ENCODE measurements at places on chromosomes 6 and 20. TPM values are rescaled to one million over a fixed set of nuclear protein-coding genes. Genes with fewer than 3 reads are reported as not detected.
A peak's percentile ranks its signal among the peaks of the same experiment; 100 is the strongest.

Gene DSP
- 74.9 TPM for total RNA-seq

Gene SYCP2
- total RNA-seq = 13.2 TPM

Gene SPTLC3
- total RNA-seq = 7.9 TPM

Gene PLAGL1
- 127 TPM for total RNA-seq

Gene ARFGEF3
- total RNA-seq = 4.6 TPM

Gene COL20A1
- 1.2 TPM for total RNA-seq

- DNase-seq = no peak
Observed at GRCh38 chr20:36399147-36399968, 93.2 kb downstream of the DLGAP4 start.

DNA sequence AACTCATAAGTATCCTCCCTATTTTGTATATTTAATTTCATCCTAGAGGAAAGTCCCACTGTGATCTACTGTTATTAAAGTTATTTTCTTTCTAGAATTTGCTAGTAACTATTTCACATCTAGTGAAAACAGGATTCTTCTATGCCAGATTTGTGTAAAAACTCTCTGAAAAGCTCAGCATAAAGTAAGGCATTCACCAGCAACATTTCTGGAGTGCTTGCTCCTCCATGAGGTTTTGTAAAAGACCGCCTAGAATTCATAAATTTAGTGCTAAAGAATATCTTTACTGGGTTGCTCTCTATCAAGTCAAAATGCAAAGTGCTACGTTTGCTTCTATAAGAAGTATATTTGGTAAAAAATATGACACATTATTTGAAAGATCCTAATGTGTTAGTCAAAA lies 173.5 kb upstream of the IRAK1BP1 start:
- DNase-seq = peak; percentile 57

DNA sequence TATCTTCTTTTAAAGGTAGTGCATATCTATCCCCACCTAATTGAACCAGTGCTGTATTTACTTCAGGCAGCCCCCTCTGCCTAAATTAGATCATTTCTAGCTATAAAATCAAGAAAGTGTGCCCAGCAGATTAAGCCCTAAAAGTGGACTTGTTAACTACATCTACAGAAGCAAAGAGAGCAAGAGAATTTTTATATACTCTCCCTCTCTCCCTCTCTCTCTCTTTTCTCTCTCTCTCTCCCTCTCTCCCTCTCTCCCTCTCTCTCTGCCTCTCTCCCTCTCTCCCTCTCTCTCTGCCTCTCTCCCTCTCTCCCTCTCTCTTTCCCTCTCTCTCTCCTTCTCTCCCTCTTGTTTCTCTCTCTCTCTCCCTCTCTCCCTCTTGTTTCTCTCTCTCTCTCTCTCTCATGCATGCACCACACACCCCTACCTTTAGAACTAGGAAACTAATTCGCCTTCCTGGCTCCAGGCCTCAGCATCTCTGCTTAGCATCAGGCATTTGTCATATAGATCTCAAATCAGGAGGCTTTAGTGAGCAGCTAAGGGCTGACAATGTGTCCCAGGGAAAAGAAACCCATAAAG lies 71.4 kb downstream of the FOXA2 start:
- DNase-seq = no peak

GRCh38 chr6:129486327-129486726 lies 223.7 kb downstream of the ARHGAP18 start:
- no peak for DNase-seq

- DNase-seq = no peak
Observed at GRCh38 chr6:114718186-114718585, 375.4 kb upstream of the HS3ST5 start.

GRCh38 chr6:159122453-159122852 lies 46.7 kb upstream of the FNDC1 start:
- no peak for DNase-seq

- no peak for DNase-seq
Observed at GRCh38 chr6:156026486-156027247, 571.0 kb upstream of the NOX3 start.
